ENCODE measurements at places on chromosomes 4 and X.

- DNase-seq = no peak
Measured at GRCh38 chrX:71652405-71652804, 14.9 kb upstream of the LOC101059915 start.

DNA sequence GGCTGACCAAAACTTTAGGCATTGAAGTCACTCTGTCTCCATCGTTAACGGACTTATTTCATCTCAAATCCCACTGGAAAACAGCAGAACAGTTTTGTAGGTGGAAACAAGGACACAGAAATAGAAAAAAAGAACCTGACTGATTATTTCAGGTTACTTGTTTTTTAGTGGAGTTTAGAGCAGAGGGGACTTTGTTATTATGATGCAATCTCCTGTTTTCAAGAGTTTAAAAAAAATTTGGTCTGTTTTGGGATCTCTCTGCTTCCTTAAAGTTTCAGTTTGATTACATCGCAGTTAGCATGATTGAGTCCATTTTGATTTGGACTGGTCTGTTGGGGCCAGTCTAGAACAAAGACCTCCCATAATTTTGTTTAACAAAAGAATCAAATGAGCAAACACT lies 13.6 kb downstream of the PROM1 start:
- no peak for DNase-seq

- no peak for DNase-seq
Measured at GRCh38 chr4:20172070-20172760, 79.5 kb upstream of the SLIT2 start.

DNA sequence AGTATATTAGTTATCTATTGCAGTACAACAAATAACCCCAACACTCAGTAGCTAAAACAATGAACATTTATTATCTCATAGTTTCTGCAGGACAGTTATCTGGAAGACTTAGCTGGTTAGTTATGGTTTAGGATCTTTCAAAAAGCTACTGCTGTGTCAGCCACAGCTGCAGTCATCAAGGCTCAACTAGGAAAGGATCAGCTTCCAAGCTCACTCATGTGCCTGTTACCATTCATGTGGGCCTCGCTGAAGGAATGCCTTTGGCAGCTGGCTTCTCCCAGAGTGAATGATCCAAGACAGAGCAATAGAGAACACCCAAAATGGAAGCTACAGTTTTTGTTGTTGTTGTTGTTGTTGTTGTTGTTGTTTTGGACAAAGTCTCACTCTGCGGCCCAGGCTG lies 13.5 kb upstream of the PRSS48 start:
- DNase-seq = no peak

DNA sequence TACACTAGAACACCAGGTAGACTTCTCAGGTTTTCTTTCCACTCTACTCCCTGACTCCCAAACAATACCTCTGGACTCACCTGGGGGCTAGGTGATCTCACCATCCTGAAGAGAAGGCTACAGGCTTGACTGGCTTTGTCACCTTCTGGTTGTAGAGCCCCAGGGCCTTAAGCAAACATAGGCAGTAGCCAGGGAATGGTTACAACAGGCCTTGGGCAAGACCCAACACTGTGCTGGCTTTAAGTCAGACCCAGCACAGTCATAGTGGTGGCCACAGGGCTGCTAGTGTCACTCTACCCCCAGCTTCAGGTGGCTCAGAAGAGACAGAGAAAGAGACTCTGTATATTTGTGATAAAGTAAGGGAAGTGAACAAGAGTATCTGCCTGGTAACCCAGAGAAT lies 118.1 kb upstream of the EMCN start:
- DNase-seq = no peak

DNA sequence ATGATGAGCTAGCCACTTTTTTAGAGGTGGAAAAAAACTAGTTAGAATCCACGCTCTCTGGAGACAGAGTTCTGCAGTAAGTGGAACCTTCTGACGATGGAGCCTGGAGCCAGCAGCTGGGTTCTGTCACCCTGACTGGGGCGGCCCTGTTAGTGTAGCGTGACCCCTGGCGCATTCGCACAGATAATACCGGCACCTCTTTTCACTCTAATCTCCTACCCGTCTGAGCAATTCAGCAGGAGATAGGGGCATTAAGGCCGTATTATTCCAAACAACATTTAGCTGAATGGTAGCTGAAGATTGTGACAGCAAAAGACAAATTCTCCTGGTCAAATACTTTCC lies 292.6 kb downstream of the FBXO8 start:
- DNase-seq = no peak

GRCh38 chr4:119106036-119107000 lies 29.3 kb upstream of the MYOZ2 start:
- no peak for DNase-seq

GRCh38 chr4:112007391-112007790 lies 137.9 kb upstream of the FAM241A start:
- DNase-seq = no peak

DNA sequence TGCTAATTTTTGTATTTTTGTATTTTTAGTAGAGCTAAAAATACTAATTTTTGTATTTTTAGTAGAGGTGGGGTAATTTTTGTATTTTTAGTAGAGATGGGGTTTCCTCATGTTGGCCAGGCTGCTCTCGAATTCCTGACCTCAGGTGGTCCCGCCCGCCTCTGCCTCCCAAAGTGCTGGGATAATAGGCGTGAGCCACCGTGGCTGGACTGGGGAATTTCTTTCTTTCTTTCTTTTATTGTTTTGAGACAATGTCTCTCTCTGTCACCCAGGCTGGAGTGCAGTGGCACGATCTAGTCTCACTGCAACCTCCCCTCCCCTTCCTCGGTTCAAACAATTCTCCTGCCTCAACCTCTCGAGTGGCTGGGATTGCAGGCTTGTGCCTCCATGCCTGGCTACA lies 83.0 kb downstream of the FAM193A start:
- no peak for DNase-seq

- no peak for DNase-seq
Measured at GRCh38 chr4:154602404-154603020, 9.9 kb downstream of the FGG start.

DNA sequence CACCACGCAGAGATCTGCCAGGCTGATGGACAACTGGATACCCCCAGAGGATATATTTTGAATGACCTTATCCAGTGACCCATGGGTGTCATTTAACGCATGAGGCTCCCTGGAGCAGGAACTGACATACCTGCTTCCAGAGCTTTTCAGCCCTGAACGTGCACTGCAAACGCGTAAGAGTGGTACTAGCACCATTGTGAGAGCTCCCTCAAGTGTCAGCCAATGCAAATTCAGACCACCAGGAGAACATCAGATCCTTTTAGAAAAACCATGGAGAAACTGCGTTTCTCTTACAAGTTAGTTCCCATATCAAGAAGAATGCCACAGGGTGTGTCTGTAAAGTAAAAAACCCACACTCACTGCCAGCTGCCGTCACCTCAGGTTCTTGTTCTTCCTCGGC lies 7.3 kb downstream of the TREX2 start:
- no peak for DNase-seq

- no peak for DNase-seq
Measured at GRCh38 chrX:43699475-43699874, 43.4 kb downstream of the MAOA start.

GRCh38 chrX:102711872-102712215 lies 404 bp upstream of the GPRASP2 start:
- no peak for DNase-seq

GRCh38 chr4:181319629-181320028 lies 923.6 kb upstream of the TENM3 start:
- DNase-seq = no peak

DNA sequence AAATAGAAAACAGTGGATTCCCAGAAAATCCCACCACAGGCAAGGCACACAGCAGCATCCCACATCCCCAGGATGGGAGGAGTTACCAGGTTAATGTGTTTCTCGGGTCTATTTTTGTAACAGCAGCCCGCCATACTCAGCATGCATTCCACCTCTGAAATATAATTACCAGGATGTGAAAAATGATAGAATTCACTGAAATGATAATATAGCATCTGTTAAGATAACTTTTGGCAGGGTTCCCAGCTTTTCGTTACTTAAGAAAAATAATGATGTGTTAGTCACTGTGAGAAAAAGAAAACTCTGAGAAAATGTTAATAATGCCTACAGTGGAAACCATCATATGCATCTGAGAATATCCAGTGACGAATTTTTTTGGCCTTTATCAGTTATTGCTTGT lies 87.1 kb downstream of the VCX2 start:
- DNase-seq = no peak

DNA sequence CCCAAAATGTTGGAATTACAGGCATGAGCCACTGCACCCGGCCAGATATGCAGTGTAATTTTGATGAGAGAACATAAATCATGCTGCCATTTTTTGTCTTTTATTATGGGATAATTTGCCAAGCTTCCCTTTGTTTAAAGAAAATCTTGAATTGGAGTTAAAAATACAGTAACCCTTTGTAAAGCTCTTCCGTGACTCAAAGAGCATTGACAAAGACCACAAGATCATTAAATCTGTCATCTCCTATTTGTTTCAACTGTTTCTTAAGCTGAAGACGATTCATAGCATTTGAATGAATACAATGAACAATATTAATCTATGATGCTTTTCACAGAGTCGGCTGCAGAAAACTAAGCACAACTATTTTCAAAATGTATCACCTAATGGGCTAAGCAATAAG lies 132.6 kb downstream of the ANAPC4 start:
- no peak for DNase-seq

DNA sequence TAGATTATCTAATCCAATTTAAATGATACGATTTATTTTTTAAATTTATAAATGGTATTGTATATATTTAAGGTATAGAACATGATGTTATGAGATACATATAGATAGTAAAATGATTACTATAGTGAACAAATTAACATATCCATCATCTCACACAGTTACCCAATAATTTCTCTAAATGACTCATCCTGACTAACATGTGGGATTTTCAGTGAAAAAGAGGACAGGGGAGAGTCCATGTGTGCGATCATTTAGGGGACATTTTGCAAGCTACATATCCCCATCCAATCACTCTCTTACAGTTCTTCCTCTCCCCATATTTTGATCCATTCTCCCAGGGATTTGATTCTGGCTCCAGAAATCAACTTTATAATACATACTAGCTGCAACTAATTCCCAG lies 88.2 kb downstream of the ABCB7 start:
- DNase-seq = no peak

DNA sequence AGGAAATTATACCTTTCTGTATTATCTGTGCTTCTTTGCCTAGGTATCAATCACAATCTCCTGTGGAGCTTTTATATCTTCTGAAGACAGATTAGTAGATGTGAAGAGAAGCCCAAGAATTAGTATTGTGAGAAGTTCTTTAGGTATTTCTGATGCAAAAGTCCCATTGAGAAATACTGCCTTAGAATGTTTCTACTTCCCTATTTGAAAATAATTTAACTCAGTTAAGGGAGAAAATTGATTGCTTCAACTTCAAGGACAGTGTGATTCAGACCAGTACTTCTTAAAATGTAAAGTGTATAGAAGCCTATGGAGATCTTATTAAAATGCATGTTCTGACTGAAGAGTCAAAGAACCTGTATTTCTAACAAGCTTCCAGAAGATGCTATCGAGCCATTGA lies 9.0 kb downstream of the EIF1AX start:
- no peak for DNase-seq

GRCh38 chr4:157961229-157961990 lies 211.4 kb downstream of the GASK1B start:
- DNase-seq = no peak

- DNase-seq = no peak
Measured at GRCh38 chrX:20593836-20594235, 327.1 kb upstream of the RPS6KA3 start.

GRCh38 chr4:38392223-38392855 lies 271.7 kb upstream of the KLF3 start:
- no peak for DNase-seq

DNA sequence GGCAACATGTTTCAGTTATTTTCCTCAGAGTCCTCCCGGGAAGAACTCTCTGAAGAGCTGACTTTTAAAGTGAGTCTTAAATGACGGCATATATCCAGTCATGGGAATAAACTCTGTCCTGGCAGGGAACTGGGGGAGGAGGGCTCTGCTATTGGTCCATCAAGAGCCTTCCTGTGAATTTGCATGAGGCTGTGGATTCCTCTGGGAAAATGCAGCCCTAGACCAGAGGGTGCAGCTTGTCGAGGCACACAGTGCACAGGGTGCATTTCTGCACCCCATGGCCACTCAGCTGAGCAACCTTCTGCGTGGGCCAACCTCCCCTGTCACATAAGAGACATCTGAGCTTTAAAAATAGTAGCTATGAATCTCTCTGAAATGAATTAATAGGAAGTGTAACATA lies 360.0 kb downstream of the GALNTL6 start:
- DNase-seq = no peak

DNA sequence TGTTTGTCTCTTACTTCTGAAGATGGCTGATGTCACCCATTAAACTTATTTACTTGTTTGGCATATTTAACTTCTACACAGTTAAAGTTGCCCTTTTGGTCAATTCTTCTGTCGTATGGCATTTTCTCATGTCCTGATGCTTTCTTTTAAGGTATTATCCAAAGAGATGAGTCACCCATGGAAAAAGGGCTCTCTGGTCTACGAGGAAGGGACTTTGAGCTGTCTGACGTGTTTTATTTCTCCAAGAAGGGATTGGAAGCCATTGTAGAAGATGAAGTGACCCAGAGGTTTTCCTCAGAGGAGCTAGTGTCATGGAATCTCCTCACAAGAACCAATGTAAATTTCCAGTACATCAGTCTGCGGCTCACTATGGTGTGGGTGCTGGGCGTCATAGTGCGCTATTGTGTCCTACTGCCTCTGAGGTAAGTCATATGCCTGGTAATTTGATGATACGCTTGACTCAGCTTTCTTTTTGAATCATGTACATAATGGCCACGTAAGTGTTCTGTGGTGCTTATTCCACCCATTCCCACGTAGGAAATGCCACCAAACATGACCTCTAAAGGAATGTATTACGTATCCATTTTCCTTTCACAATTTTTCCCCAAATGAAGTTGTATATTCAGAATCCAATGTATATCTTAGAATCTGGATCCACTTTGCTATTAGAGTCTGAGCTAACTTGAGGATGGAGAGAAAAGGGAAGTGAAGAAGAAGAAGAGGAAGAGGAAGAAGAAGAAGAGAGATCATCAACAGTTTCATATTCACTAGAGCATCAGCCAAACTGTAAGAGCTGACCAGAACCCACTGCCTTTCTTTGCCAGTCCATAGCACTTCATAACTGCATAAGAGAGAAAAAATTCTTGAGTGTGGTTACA lies 45.7 kb downstream of the GPAT3 start:
- no peak for DNase-seq

DNA sequence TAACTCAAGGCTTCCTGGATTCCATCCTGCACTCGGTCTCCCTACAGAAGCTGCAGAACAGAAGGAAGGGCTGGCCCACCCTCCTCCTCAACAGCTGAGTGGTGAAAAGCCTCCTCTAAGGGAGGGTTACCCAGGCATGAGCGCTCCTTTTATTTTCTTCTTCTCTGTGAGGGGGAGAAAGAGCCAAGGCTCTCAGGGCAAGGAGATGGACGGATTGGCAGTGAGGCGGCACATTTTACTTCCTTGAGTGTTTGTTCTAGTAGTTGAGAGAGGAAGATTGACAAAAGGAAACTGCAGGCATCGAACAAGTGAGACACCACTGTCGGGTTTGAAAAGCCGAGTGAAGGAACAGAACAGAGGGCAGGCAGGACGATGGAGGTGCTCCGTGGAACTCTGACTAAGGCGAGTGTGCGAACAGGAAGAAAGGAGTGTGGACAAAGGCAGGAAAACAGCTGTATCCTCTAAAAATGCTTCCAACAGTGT lies 38.4 kb upstream of the STS start:
- DNase-seq = no peak

Measured in stimulated activated CD8-positive, alpha-beta memory T cell treated with anti-CD3 and anti-CD28 coated beads, Interleukin-7, amount 100 ng/mL, for 1 hour (primary cell).